Activated CD8-positive, alpha-beta memory T cell treated with anti-CD3 and anti-CD28 coated beads for 24 hours (primary cell): ENCODE measurements at places on chromosomes 2 and 18.

DNA sequence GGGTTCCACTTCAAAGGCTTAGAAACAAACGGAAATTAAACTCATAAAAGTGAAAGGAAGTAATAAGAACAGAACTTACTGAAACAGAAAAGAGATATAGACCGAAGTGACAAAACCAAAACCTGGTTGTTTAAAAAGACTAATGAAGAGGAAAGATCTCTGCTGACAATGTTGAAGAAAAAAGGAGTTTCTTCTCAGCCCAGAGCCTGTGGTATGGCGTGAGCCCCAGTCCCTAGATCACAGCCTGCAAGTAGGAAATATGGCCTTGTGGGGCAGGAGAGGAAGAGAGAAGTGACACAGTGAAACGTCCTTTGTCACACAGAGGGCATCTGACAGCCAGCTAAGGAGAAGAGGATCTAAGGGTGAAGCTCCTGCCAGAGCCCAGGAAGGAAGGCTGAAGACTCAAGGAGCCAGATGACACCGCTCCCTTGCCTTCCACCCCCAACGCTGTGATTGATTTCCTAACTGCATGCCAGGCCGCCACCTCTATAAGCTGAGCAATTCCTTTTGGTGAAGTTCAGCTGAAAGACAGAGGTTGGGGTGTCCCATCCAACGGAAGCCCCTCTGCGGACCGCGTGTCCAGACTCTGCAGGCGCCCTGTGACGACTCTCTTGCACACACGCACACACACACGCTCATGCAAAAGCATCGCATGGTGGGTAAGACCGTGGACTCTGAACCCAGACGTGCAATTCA, 141.1 kb downstream of the HDAC4 start:
- no peak for DNase-seq

- DNase-seq: no peak
These were observed 90.9 kb upstream of the STON1 start for GRCh38 chr2:48439102-48439501.

GRCh38 chr2:98869272-98869641, 66.8 kb downstream of the CRACDL start:
- no peak for DNase-seq

DNA sequence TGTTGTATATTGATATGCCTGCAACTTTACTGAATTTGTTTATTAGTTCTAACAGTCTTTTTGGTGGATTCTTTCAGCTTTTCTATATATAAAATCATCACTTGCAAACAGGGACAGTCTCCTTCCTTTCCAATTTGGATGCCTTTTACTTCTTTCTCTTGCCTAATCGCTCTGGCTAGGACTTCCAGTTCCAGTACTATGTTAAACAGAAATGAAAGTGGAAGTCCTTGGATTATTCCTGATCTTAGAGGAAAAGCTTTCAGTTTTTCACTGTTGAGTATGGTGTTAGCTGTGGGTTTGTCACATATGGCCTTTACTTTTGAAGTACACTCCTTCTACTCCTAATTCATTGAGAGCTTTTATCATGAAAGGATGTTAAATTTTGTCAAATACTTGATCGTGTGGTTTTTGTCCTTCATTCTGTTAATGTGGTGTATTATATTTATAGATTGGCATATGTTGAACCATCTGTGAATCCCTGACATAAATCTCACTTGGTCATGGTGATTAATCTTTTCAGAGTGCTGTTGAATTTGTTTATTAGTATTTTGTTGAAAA, 52.9 kb downstream of the REL start:
- no peak for DNase-seq

- DNase-seq: no peak
These were observed 49.7 kb downstream of the SH3YL1 start for GRCh38 chr2:213932-214693.

DNA sequence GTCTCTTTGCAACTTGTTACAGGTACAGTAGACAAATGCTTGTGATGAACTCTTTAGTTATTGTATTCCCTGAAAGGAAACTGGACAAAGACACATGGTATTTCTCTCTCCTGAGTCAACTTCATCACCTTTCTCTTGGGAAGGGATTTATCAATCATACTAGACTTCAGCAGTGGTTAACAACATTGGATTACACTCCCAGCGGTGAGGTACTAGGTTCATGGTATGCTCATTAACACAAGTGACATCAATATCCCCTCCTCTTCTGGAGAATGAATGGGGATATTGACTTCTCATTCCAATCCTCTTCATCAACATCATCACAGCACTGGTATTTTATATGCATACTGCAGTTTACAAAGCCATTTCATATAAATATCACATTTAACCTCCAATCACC, 574.6 kb downstream of the ERBB4 start:
- DNase-seq: no peak

- DNase-seq: no peak
These were observed 124.2 kb downstream of the OLA1 start for GRCh38 chr2:174124181-174124580.

DNA sequence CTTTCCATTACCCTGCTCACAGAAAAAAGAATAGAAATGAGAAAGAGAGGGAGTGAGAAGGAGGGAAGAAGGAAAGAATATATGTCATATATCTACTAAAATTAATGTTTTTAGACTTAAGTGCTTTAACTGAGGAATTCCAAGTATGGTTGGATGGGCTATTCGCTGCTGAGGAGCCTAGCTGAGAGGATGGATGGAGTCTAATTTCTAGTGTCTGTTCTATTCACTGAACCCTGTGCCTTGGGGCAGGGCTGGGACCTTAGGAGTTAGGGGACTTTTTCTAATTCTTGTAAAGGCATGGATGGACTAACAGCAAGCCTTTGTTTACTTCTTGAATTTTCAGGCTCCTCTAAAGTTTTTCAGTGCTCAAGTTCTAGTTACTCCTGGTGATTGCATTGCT, 109.8 kb downstream of the PTRHD1 start:
- no peak for DNase-seq

- no peak for DNase-seq
These were observed 578.7 kb downstream of the ADCYAP1 start for GRCh38 chr18:1483385-1483784.

DNA sequence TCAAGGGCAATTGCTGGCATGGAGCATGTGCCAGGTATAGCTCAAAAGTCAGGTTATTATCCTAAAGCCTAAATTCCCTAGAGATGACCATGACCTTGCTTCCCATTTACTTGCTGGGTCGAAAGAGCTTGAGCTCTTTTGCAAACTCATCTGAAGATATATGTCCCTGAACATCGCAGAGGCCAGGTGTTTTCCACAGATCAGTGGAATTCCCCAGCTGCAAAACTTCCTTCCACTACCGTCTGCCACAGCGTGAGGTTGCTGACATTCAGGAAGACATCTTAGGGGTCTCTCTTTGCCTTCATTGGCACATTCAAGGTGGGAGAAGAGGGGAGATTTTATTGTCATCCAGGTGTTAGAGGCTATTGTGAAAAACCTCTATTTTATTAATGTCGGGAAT, 171.0 kb downstream of the MIB1 start:
- DNase-seq: no peak

DNA sequence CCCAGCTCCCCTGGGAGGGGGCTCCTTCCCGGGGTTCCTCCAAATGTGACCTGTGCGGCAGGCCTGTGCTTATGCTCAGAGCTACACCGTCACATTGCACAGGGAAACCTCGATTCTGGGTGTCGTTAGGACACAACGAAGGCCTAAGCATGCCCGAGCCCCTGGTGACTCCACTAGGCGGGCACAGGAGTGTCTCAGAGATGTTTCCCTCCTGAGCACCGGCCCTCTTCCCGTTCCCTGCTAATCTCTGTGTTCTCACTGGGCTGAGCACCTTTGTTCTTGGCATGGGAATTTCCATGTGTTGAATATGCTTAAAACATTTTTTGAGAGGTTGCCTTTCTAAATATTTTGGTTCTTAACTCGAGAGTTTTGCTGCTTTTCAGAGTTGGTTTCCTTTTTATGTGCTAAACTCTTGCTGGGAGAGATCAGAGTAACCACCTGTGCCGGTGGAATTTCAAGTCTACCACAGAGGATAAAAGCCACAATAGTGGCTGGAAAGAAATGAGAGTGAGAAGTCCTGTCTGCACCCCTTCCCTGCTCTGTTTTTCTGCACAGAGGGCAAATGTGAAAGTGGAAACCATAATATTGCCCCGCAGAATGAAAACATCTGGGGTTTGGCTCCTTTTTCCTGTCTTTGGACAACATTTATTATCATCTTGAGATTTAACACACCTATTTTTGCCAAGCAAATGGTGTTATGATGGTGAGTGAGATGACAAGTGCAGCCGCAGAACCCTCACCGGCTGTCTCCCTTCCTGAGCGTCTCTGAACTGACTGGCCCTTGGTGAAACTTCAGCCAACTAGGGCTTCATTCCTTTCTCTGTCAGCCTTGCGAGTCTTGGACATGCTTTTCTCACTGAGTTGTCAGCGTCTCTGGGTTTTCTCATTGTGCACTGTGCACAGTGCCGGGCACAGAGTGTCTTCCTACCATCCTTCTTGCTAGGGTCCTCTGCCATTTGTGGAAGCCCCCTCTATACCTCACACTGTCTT, 154.1 kb downstream of the VAPA start:
- DNase-seq: no peak

DNA sequence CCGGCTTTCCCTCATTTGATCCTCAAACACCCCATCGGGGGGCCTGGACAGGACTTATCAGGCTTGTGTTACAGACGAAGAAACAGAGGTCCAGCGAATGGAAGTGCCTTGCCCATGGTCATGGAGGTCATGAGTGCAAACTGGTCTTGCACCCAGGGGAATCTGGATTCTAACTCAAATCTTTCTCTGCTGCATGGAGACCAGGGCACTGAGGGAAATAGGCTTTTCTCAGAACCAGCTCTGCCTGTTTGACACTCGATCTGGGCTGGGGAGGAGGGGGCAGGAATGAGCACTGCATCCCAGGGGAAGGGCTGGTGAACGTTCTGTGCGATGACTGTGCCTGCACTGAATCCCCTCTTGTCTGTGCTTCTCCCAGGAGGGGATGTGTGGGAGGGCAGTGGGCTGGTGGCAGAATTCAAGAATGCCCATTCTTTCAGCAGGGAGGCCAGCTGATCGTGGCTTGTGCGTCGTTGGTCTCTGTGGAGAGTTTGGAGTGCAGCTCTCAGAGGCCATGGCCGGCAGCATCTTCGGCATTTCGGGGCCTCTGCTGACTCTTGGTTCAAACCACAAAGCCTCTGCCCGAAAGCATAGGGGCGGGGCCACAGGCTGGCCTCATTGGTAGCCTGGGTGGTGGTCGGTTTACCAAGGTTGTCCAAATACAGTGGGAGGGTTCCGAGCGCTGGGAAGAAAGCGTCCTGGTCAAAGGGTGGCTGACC, 171.6 kb downstream of the DDX1 start:
- no peak for DNase-seq

DNA sequence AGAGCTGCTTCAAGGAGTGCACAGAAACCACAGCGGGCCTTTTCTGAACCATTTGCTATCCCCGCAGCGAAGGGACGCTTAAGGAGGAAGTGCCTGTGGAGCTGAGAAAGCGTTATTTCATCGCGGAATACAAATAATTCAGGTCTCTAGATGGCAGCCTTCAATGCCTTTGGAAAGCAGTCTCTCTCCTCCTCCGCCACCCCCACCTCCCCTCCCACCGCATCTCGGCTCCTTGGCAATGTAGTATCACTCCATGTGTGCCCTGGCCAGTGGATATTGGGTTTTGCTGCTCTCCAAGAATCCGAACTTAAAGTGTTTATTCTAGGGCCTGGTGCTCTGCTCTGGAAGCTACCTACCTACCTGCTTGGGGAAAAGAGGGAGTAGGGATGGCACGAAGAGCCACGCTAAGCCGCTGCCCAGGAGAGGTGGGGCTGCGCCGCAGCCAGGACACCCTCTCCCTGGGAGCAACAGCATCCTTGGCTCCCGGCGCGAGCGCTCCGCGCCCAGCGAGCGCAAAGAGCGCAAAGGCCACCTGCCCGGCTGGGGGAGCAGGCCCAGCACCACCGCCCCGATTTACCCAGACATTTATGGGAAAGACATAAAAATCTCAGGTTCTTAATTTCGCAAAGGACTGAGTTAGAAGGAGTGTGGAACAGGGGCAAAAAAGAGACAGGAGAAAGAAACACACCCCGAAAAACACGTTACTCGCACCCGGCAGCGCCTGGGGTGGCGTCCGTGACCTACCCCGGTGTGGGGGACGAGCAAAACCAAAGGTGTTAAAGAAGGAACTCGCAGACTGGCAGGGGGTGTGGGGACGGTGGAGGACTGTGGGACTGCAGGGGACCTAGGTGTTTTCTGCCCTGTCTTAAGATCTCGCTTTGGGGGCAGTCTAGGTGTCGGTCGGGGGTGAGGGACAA, 1.0 kb downstream of the SPHKAP start:
- no peak for DNase-seq

DNA sequence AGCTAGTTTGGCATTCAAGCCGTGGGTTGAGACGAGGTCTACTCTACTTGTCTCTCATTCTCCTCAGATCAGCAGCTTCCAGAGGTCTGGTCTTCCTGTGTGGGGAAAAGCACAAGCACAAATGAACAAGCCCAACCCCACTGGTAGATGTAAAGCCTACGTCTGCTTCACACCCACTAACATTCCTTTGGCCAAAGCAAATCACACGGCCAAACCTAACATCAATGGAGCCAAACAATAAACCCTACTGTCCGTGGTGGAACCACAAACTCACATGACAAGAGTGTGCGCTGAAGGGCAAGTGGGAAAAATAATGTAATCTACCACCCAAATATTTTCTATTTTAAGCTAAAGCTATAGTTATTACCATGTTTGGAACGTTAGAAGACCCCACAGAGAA, 179.3 kb upstream of the MGAT5 start:
- DNase-seq: no peak

DNA sequence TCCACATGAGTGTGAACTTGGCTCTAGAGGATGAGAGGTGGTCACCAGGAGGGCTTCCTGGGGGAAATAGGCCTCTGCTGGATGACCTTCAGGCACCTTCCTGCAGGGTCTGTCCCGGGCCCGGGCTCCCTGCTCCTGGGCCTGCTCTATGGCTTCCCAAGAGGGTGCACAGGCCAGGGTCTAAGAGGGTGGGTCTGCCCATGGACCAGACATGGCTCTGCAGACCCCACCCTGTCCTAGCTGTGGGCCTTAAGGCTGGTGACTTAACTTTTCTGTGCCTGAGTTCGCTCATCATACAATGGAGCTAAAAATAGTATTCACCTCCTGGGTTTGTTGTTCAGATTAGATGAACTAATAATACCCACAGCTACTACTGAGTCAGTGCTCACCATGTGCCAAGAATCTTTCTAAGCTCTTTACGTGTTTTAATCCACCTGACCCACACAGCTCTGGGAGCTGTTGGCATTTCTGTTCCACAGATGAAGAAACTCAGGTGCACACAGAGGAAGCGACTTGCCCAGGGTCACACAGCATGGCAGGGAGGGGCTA, 14.4 kb downstream of the INHBB start:
- DNase-seq: no peak

DNA sequence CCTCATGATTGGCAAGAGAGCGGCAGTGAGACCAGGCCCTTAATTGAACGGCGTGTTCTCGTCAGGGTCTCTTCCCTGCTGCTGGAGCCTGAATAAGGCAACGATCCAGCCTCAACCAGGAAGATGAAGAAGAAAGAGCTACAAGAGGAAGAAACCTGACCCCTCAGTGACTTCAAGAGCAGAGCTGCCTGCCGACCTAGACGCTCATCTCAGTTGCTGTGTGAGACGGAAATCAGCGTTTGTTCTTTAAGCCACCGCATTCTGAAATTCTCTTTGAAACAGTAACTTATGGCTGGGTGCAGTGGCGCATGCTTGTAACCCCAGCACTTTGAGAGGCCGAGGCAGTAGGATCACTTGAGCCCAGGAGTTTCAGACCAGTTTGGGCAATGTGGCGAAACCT, 29.6 kb upstream of the KCNG3 start:
- no peak for DNase-seq
